Cortex of kidney (tissue), 1 donor: ENCODE measurements at places on chromosomes 5 and 9.

DNA sequence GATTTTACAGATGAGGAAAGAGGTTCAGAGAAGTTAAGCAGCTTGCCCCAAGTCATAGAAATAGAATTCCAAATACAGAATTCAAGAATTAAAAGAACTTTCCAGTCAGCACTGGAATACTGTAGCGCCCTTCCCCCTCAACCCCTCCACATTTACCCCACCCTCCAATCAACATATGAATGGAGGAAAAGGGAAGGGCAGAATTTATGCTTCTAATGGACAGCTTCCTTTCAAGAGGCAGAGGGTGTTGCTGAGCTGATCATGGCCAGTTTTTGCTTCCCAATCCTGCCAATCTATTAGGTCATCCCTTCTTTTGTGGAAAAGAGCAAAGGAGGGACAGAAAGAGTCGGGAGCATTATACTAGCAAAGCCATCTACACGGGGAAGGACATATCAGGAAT, 39.1 kb upstream of the ANKRD31 start:
- no peak for DNase-seq

- no peak for DNase-seq
Observed at GRCh38 chr9:122056484-122056883, 36.6 kb downstream of the TTLL11 start.

GRCh38 chr9:74772121-74772520, 115.6 kb downstream of the TRPM6 start:
- no peak for DNase-seq

- no peak for DNase-seq
Observed at GRCh38 chr9:122941582-122942234, 888 bp downstream of the RABGAP1 start.

- DNase-seq, result no peak
Observed at GRCh38 chr5:153372425-153373129, 117.9 kb upstream of the GRIA1 start.

DNA sequence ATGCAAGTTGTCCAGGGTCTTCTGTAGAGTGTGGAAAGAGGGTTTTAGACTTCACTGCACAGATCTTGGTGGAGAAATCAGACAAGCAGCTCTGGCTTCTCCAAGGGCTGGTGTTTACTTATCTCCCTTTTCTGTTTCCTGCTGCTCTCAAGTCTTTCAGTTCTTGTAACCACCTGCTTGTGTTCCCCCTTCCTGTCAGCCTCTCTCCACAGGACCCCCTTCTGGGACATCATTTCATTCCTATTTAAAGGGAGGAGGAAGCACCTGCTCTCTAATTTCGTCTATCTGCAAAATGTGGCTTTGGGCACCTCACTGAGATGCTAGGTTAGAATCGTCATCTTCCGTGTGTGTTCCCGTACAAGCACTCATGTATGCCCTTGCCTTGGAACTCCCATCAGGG, 636.2 kb downstream of the MTRR start:
- no peak for DNase-seq

DNA sequence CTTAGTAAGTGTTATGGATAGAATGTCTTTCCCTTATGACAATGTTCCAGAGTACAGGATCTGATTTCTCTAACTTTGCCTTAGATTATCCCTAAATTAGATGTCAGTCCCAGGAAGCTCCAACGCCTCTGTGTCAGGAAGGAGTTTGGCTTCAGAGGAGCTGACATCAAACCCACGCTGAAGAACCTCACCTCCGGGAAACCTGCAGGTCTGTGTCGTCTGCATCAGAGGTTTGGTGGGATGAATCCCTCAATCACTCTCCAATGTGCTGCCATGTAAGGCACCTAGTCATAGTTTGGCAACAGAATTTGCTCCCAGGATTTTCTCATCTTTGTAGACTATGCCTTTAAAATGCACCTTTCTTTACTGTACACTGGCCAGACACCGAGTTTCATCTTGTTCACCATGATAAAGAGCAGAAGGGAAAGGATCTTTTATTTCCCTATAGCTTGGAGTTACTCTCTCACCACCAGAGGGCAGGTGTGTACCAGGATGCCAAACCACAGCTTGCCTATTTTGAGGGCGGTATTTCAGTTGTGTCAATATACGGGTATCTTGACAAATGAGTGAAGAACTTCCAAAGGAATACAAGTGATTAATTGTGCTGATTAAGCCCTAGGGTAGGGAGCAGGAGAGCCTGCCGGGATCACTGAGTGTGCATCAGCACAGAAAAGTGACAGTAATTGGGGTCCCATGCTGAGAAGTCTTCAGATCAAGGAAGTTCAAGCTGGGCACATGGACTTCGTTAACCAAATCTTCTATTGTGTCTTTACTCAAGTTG, 23.4 kb downstream of the MINAR2 start:
- no peak for DNase-seq

DNA sequence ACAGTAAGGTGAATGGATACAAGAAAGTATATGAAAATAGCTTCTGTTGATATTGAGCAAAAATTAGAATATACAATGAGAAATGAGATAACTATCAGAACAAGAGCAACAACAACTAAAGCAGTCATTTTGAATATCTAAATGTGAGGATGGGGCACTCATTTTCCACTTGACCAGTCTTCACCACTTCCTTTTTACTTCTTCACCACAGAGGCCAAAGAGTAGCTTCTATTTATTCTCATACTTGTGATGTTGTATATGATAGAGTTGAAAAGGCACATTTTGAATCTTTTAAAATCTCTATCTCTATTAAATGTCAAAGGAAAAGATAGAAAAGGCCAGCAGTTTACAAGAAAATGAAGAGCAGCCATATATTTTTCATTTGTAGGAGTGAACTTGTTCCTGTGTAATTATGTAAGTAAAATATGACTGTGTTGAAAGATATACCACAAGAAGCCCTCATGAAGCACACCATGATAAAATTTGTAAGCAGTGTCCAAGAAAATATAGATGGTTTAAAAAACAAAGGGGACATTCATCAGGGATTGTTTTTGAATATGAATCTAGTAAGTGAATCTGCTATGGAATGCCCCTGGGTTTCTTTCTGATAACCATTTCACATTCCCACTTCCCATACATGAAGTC, 39.2 kb downstream of the ADAMTS19 start:
- no peak for DNase-seq

GRCh38 chr5:116438979-116439554, 135.6 kb downstream of the SEMA6A start:
- DNase-seq, result no peak

DNA sequence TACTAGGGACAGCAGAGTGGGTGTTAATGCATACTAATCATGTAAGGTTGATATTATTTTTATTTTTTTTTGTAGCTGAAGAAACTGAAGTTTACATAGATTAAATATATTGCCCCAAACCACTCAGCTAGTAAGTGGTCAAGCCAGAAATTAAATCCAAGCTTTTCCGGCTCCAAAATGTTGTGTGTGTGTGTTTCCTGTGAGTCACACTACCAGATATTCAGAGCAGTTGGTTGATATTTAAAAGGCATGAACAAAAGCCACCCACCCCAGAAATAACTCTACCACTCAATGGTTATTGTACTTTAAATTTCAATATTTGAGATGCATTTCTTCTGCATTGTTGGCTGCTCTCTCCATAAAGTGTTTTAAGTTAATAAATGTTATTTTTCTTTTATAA, 29.5 kb downstream of the KCNN2 start:
- DNase-seq, result no peak
